ENCODE measurements at places on chromosomes 7 and 10.

- DNase-seq: no peak
Measured at GRCh38 chr7:38069052-38069451, 109.0 kb upstream of the STARD3NL start.

DNA sequence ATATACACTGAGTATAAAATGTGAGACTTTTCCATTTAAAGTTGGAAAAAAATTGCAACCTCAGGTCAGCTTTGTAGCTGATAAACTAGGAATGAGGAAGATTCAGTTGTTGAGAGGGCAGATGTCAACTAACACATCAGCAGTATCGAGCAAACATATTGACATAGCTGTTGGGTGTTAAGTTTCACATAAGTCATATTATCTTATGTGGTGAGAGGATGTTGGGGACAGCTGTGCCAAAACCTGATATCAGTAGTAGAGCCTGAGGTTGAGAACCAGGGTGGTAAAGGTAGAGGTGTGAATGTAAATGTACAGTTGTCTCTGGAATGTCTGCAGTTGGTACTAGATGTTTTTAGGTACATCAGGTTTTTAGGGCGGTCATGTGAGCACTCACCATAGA, 5.0 kb downstream of the ZRANB1 start:
- no peak for DNase-seq

GRCh38 chr10:126155528-126155927, 232.7 kb downstream of the ADAM12 start:
- no peak for DNase-seq

DNA sequence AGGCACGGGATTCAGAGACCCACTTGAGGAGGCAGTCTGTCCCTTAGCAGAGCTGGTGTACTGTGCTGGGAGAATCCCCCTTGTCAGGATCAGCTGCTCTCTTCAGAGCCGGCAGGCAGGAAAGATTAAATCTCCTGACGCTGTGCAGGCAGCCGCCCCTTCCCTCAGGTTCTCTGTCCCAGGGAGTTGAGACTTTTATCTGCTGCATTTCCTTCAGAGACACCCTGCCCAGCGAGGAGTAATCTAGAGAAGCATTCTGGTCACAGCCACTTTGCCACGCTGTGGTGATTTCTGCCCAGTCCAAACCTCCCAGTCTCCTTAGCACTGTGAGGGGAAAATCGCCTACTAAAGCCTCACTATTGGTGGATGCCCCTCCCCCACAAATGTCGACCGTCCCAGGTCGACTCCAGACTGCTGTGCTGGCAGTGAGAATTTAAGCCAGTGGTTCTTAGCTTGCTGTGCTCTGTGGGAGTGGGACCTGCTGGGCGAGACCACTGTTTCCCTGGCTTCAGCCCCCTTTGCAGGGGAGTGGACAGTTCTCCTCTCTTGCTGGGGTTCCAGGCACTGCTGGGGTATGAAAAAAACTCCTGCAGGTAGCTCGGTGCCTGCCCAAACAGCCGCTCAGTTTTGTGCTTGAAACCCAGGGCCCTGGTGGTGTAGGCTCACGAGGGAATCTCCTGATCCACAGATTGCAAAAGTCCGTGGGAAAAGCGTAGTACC, 265.4 kb downstream of the ZWINT start:
- DNase-seq: no peak

- no peak for DNase-seq
Measured at GRCh38 chr10:25682203-25682851, 251.7 kb upstream of the MYO3A start.

GRCh38 chr7:12769444-12769843, 82.0 kb downstream of the ARL4A start:
- DNase-seq: no peak

- no peak for DNase-seq
Measured at GRCh38 chr7:31545549-31545948, 31.7 kb downstream of the ITPRID1 start.

- no peak for DNase-seq
Measured at GRCh38 chr7:11758627-11759111, 73.3 kb downstream of the THSD7A start.

GRCh38 chr7:38025815-38026214, 105.4 kb downstream of the EPDR1 start:
- no peak for DNase-seq

DNA sequence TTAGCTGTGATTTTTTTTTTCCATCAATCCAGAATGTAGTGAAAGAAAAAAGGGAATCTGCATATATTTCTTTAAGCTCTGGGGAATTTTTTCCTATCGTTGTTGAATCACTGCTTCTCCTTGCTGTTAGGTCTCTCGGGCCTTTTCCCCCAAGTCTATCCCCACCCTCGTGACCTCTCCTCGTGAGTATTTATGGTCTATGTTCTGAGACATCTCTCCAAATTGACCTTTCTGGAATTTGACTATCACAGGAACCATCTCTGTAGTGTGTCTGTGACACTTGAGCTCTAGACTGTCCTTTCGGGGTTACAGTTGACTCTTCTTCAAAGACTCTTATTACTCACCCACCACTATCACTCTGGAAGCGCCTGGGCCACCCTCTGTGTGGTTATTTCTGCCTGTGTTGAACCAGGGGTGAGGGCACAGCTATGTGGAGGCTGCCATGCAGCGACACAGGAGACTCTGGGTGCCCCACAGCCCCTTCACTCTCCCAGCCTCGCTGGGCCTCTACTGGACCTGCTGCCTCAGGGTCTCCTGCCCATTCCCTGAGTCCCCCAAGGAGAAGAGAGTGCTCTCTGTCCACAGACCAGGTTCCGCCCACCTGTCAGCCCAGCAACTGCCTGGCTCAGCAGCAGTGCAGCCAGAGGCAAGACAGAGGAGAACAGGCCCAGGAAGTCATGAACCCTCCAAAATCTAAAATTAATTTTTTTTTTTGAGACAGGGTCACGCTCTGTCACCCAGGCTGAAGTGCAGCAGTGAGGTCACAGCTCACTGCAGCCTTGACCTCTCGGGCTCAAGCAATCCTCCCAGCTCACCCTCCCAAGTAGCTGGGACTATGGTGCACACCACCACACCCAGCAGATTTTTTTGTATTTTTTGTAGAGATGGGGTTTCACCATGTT, 45.7 kb upstream of the PTPRN2 start:
- no peak for DNase-seq

GRCh38 chr10:107583974-107584373, 419.5 kb upstream of the SORCS1 start:
- DNase-seq: no peak

- no peak for DNase-seq
Measured at GRCh38 chr7:50422858-50423257, 27.3 kb downstream of the FIGNL1 start.

DNA sequence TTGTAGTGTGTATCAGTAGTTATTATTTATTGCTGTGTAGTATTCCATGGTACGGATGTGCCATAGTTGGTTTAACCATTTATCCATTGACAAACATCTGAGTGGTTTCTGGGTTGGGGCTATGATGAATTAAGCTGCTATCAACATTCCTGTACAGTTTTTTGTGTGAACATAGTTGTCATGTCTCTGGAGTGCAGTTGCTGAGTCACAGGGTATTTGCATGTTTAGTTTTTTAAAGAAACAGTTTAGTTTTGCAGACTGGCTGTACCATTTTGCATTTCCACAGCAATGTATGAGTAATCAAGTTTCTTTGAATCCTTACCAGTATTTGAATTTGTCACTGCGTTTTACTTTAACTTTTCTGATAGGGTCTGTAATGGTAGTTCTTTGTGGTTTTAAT, 516.7 kb upstream of the CELF2 start:
- no peak for DNase-seq

DNA sequence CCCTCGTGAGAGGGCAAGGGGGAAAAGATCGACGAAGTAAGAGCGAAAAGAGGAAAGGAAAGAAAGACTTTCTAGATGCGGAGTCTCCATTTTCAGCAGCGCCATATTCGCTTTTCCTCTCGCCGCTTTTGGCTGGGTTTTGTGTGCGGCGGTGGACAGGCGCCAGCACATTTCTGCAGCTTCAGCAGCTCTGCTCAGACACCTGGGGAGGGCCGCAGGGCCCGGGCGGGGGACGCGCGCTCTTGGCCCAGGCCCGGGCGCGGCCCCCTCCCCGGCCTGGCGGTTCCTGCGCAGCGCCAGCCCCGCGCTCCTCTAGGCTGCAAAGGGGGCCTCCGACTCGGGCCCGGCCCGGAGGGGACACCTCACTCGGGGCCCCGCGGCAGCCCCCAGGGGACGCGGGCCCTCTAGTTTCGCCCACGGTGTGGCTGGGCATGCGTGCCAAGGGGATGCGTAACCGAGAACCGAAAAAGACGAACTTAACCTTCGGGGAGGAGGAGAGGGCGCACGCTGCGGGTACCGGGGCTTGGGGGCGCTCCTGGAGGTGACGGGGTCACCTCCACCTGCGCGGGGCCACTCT, 34.5 kb upstream of the EBLN1 start:
- DNase-seq: no peak

GRCh38 chr10:63068246-63068645, 64.9 kb upstream of the NRBF2 start:
- no peak for DNase-seq

GRCh38 chr10:110857265-110858171, 14.2 kb upstream of the PDCD4 start:
- DNase-seq: no peak

GRCh38 chr10:96747734-96748550, 27.6 kb upstream of the PIK3AP1 start:
- no peak for DNase-seq

GRCh38 chr7:56028942-56029630, 22.2 kb downstream of the PSPH start:
- DNase-seq: no peak

DNA sequence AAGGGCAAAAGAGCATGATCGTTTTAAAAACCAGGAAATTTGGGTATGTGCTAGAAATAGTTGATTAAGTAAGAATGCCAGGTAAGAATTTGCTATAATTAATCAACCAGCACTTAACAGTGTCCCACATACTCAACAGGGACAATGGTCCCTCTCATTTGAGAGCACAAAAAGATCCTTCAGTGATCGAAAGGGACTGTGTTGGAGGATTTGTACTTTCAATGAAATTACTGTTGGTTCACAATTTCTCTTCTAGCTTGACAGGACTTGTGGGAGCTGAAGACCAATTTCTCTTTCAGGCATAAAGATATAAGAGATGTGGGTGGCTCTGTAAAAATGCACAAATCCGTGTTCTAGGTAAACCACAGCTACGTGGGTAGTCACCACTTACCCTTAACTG, 12.5 kb upstream of the PLEKHS1 start:
- DNase-seq: no peak

GRCh38 chr10:20624642-20625041, 272.5 kb downstream of the NEBL start:
- no peak for DNase-seq

- DNase-seq: no peak
Measured at GRCh38 chr10:62541811-62542210, 167.6 kb downstream of the ZNF365 start.

DNA sequence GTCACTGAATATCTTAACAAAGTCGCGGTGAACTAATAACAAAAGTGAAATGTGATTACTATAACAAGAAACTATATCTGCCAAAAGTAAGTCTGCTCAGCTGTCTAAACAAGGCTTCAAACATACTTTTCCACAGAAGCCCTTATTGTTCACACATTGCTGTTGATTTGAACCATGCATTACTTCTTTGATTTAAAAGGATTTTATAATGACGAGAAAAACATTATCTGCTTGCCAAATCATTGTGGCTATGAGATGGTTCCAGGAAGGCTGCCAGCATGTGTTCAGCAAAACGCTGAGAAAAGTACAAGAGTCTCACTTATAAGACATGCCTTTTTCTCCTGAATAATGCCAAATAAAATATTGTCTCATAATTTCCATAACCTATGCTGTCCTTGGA, 24.4 kb downstream of the RNF133 start:
- no peak for DNase-seq

- no peak for DNase-seq
Measured at GRCh38 chr7:2698581-2699288, 10.7 kb downstream of the AMZ1 start.

DNA sequence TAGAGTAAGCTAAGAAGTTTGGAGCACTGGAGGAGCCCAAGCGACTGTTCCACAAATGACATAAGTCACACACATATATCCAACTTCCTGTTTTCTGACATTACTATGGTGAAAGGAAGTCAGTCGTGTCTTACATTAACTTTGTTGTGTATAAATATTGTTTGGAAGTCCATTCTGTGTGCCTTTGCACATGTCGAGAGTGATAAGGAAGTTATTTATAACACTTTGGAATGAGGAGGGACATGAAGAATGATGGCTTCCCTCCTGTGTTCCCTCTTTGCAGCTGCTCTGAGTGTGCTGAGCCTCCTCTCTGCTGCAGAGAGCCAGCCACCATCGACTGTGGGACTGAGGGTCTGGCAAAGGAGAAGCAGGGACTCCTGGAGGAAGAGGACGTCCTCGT, 40.4 kb upstream of the MGMT start:
- no peak for DNase-seq

GRCh38 chr7:43108255-43109011, 4.0 kb upstream of the HECW1 start:
- no peak for DNase-seq

DNA sequence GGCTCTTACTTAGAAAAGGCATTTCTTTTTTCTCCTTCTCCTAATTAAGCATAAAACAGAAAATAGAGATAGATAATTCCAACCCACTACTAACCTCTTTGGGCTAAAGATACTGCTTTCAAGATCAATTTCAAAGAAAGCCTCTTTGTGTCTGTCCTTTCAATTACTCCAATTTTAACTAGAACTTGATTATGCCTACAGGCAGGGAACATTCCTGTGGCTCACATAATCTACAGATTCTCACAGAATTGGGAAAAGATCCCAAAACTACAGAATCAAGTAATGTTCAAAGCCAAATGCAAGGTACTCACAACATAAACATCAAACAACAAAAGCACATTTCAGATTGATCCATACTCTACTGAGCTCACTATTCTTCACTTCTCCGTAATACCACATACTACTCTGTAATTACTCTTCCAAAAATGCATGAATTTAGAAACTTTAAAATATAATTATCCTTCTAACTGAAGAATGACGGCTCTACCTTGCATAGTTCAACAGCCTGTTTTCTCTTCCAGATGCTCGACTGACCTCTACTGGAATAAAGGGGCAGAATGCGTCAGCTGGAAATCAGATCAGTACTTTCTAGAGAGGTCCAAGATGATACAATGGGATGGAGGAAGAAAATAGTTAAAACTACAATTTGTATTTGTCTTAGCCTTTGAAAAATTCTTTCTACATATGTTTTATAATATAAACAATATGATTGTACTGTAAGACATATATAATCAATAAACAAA, 3.9 kb downstream of the MTERF1 start:
- no peak for DNase-seq

DNA sequence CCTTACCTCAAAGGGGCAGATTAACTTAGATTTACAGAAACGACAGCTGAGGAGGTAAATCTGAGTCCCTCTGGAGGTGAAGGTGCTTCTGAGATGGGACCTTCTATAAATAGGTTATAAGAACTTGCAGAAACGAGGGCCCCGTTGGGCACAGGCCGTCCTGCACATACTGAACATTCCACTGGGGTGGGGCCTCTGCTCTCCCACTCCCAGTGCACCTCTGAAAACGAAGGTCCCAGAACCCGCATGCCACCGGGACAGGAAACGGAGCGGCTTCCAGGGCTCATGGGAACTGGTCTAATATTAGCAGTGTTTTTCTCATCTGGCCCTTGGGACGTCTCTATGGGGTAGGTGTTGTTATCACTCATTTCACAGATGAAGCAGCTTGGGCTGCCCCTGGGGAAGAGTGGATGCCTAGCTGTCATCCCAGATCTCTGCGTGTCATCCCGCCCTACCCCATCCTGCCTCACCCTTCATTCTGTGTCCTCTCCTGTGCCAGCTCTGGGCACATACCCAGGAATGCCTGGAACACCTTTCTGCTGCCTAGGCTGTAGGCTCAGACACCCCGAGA, 19.6 kb downstream of the C10orf62 start:
- no peak for DNase-seq
